ENCODE measurements at places on chromosomes 12 and 14. TPM values are rescaled to one million over a fixed set of nuclear protein-coding genes. Genes with fewer than 3 reads are reported as not detected.

CDCA3 gene
- total RNA-seq: 0.65 TPM

THTPA gene
- 17.5 TPM for total RNA-seq

SMAGP gene
- total RNA-seq: 4.4 TPM

EPYC gene
- total RNA-seq: not detected

LRP1-AS gene
- total RNA-seq: not detected

CELA1 gene
- not detected for total RNA-seq

TAS2R10 gene
- total RNA-seq: 0.30 TPM

KLHDC1 gene
- 6.6 TPM for total RNA-seq

INSM2 gene
- not detected for total RNA-seq

DNA sequence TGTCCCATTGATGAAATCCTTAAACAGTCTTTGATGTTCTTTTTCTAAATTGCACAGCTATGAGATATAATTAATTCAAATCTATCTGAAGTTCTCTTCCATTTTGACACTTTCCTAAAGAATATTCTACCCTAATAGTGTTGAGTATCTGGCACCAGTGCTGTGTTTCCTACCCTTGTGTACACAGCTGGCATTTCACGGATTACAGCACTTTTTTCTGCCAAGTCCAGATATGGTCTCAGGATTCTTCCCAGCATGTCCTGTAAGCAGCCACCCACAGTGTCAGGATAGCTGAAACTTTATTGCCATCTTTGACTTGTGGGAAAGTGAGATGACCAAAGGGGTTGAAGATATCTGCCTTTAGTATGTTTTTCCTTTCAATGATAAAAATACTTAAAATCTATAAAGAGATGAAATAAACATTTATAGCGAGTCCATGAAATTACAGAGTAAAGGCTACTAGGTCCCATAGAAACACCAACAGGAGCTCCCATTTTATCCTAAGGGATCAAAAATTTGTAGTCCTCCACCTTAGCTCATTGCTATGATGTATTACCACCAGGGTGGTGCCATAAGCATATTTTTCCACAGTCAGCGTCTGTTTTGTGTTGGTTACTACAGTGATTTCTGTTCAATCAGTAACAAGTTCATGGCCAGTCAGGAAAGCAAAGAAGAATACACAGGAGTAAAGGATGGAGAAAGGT is 96.7 kb downstream of the TRHDE start:
- DNase-seq: no peak

GRCh38 chr12:13036881-13037280 is 7.3 kb upstream of the FAM234B start:
- DNase-seq: no peak

DNA sequence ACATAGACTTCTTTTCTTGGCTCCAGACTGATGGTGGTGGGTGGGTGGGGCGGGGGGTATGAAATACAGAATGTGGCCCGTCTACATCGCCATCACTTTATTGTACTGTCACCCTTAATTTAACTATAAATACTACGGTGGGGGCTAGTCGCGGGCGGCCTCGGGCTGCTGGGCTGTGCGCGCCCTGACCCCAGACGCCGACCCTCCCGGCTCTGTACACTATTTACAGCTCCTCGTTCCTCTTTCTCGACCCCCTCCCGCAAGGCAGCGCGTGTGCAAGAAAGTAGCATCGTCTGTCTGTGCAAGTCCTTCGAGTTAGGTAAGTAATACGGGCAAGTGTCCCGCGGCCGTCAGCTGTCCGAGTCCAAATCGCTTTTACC is 1.8 kb downstream of the GSC start:
- no peak for DNase-seq

DNA sequence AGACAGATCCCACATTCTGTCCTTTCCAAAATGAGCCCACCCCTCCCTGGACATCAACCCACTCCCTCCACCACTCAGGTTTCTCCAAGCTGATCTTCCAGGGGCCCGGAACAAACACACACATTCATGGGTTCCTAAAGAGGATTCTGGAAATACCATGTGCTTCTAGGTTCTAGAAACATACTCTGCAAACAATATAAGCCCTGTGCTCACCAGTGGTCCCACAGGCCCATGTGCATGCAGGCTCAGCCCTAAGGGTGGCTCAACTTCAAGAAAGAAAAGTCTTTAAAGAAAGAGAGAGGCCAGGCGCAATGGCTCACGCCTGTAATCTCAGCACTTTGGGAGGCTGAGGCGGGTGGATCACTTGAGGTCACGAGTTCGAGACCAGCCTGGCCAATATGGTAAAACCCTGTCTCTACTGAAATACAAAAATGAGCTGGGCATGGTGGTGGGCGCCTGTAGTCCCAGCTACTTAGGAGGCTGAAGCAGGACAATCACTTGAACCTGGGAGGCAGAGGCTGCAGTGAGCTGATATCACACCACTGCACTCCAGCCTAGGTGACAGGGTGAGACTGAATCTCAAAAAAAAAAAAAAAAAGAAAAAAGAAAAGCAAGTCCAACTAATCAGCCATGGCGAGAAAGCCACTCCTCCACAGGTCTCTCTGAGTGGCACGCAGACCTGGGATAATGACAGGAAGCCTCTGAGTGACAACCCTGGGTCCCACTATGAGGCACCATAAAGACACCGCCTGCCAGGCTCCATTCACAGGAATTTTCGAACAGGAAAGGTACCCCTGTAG is 59.5 kb upstream of the PNMA1 start:
- DNase-seq: no peak

DNA sequence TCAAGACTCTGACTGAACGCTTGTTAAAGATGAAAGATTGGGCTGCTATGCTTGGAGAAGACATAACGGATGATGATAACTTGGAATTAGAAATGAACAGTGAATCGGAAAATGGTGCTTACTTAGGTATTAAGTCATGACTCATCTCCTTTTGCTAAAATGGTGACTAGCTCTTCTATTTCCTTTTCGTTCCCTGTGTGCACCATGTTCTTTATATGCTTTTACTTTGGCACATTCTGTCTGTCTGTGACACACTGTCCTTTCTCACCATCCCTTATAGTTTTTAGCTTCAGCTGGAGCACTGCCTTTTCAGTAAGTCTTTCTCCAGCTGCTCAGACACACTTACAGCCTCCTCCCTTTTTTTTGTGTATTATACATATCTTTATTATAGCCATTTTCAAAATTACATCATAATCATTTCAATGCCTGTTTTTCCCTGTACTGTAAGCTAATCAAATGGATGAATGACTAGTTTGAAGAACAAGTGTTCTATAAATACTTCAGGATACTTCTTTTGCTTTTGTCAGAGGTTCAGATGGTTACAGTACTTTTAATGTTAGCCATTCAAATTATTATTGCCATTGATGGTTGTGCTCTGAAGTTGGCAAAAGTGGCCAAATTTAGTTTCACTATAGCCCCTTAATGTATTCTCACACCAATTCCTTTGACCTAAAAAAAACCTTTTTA is 68.6 kb downstream of the MIA2 start:
- DNase-seq: no peak

GRCh38 chr12:3421191-3421978 is 69.6 kb upstream of the PRMT8 start:
- DNase-seq: no peak

GRCh38 chr12:31041033-31041564 is 32.6 kb upstream of the DDX11 start:
- DNase-seq: no peak

DNA sequence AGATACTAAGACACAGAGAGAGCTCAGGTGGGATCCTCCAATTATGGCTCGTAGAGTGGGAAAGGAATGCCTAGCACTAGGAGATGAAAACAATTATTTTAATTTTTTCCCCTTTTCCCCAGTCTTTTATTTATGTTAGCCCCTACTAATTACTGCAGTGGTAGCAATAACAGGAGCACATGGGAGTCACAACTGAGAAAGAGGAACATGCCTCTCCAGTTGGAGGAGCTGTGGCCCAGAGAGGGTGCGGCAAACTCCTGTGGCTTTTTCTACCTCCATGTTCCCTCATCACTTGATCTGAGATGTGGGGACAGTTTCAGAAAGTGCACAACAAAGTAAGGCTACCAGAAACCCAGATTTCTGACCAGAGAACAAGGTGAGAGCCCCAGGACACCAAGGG is 25.9 kb upstream of the POC1B start:
- DNase-seq: no peak

DNA sequence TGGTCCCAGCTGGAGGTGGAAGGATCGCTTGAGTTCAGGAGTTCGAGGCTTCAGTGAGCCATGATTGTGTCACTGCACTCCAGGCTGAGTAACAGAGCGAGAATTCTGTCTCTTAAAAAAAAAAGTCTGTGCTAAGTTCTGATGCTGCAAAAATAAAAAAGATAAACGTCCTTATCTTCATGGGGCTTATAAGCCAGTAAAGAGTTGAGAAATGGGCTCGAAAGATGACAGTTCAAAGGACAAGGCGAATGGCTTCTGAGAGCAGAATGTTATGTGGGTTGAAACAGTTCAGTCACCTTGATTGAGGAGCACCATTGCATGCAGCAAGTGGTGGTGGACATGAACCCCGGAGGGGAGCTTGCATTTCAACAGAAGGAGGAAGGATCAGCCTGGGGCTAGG is 4.7 kb downstream of the TSPAN9 start:
- DNase-seq: no peak

- DNase-seq: no peak
These were observed 91.8 kb downstream of the RCOR1 start for GRCh38 chr14:102684298-102684663.

- no peak for DNase-seq
These were observed 86.7 kb downstream of the NCOR2 start for GRCh38 chr12:124480469-124481256.

GRCh38 chr14:69325646-69326265 is 65.8 kb downstream of the GALNT16 start:
- DNase-seq: peak; percentile 63

DNA sequence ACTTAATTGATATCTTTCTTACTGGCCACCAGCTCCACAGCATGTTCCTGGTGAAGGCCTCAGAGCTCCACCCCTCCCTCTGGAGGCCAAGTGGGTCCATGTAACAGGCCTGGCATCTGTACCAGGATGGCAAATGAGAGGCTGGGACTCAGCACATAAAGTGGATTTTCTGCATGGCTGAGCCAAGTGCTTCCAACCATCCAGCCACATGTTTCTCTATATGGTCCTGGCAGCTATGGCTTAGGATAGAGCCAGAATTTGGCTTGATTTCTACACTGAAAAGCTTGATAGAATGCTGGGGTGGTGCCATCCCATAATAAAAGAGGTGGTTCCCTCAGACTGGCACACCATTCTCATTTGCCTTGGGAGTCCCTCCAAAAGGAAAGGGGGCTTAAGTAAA is 94.1 kb downstream of the PAX9 start:
- DNase-seq: no peak

DNA sequence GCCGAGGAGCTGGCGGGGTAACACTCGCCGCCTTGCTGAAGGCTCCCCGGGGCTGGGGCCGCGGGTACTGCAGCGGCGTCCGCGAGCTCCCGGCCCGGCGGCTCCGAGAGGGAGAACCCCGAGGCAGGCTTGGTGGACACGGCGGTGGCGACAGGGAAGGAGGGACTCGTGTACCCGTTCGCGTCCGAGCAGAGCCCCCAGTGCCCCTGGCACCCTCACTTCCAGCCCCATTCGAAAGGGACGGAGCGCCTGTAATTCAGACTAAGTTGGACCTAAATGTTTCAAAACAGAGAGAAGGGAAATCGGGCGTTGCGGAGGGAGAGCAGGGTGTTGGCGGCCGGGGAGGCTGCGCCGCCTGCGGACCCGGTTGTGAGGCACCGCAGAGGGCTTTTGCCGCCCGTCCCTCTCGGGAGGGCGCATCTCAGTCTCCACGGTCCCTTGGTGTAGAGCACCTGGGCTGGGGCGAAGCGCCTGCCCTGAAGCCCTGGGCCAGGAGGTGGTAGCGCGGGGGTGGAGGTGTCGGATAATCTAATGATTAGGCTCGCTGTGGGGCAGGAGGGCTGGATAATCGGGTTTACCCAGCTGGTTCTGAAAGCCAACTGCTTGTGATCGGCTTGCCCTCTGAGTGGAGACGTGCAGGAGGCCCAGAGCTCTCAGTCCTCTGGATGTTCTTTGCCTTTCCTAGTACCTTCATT is 771 bp downstream of the DAAM1 start:
- peak; percentile 78 for DNase-seq

DNA sequence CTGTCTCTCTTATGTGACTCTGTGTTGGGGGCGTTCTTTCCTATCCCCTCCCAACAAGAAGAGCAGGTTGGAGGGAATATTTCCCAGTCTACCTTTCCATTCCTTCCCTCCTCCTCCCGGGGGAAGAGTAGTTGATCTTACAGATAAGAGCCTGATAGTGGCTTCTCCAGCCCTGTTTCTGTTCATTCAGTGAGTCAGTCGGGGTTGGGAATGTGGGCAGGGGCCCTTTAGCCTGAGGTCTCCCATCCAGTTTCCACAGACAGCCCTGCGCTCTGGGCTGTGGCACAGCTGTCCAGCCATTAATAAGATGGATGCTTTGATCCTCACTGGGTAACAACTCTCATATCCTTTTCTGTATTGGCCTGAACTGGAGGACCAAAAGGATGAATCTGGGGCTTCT is 18.1 kb upstream of the PPP1R1A start:
- no peak for DNase-seq

GRCh38 chr12:125142601-125143000 is 77.4 kb downstream of the AACS start:
- DNase-seq: no peak

DNA sequence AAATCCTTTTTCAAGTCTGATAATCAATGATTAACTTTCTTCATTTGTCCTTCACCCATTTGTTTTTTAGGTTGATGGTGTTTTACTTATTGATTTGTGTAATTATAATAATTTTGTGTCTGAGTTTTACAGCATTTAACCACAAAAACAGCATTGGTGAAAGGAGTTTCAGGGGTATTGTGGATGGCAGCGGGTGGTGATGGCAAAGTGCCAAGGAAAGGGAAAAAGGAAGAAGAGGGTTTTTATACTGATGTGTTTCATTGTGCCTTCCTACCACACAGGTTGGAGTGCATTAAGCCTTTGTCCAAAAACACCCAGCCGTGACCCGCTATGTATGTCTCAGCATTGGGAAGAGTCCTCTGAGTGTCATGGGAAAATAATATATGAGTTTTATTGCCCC is 150.3 kb downstream of the DAD1 start:
- no peak for DNase-seq

DNA sequence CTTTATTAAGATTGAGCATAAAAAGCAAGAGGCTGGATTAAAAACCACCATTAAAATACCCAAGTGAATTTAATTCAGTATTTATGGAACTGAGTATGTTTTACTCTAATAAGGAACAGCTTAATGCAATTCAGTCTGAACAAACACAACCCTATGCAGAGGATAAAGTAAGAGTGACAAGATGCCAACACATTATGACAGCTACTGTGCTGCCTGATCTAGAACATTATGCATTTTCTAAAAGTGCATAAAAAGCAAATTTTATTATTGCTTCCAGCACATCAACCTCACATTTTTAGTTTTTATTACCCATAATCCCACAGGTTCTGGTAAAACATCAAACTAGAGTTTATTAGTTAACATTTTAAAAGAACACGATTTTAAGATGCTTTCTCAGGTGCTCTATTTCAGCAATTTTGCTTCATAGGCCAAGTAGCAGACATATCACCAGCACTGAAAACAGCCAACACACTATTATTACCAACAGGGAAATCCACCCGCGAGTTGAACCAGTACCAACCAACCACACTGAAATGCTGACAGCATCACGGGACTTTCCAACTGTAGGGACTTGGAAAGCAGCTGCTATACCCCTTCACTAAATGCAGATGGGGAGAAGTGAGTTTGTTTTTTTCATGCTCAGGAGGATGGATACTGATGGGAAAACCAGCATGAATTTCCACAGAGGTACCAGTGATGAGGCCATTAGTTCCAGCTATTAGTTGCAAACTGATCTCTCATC is 372.1 kb downstream of the KCNH5 start:
- no peak for DNase-seq

GRCh38 chr12:51814311-51815088 is 34.0 kb downstream of the FIGNL2 start:
- DNase-seq: peak; percentile 89
